NAMALWA (cell line): ENCODE measurements at places on chromosomes 2 and 18.

- DNase-seq, result no peak
Observed at GRCh38 chr2:133204421-133204820, 363.8 kb downstream of the NCKAP5 start.

DNA sequence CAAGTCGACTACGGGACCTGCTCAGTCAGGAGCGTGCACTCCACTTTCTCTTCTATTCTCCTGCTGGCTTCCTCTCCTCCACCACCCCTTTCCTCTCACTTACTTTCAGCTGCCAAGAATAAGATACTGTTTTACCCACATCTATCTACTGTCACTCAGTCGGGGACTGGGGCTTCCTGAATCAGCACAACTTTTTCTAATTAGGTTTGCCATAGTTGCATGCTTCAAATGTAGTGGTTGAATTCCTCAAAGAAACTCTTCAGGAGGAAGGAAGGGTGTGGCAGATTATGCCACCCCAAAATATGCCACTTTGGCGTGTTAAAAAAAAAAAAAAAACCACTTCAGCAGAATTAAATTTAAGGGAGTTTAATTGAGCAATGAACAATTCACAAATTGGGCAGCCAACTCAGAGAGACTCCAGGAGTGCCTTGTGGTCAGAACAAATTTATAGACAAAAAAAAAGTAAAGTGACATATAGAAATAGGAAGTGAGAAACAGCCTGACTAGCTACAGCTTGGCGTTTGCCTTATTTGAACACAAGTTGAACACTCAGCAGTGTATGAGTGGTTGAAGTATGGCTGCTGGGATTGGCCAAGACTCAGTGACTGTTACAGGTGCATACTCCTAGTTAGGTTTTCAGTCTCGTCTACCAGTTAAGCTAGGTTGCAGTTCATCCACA, 32.5 kb upstream of the RMDN2 start:
- DNase-seq, result peak; percentile 44

DNA sequence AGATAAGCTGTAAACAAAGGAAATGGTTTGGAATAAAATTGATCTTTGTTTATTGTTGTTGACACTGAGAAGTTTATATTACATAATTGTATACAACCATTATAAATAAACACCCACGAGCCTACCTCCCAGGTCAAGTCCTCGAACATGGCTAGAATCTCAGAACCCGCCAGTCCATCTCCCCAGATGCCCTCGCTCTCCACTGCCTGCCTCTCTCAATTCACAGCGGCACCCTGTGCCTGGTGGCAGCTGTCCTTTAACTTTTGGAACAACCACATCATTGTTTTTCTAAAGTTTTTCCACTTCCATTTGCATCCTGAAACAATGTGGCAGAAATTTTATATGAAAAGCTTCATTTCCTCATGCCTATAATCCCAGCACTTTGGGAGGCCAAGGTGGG, 52.2 kb upstream of the OTOS start:
- no peak for DNase-seq

DNA sequence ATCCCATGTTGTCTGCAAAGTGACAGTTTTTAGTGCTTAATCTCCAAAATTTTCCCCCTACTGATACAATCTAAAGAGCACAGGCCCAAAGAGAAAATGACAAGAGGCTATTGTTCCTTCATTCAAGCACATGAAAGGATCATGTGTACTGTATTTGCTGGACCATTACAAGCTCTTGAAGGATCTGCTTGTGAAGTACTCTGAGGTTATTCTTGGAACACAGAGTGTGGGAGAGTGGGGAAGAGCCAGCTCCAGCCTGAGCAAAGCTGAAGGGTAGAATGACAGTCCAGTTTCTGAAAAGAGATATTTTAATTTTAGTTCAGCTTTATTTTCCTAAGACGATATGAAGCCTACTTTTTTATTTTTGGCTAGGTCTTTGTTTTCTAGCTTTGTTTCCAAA, 112.2 kb downstream of the GALNT3 start:
- no peak for DNase-seq

DNA sequence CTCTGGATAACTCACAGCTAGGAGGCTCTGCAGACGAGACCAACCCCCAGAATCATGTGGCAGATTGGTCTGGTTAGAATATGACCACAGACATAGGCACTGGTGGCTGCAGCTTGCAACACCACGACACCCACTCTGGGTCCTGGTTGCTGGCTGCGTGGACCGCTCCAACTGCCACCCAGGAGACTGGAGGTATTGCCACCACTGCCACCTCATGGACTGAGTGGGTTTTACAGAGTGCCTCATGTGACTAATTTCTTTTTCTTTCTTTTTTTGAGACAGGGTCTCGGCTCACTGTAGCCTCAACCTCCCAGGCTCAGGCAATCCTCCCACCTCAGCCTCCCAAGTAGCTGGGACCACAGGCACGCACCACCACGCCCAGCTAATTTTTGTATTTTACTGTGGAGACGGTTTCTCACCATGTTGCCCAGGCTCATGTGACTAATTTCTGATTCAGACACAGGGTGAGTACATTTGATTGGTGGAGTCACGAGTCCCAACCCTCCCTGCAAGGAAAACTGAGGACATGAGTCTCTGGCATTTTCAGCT, 29.9 kb upstream of the NT5DC4 start:
- DNase-seq, result peak; percentile 76

- peak; percentile 84 for DNase-seq
Observed at GRCh38 chr18:3261373-3262233, at the start of gene MYL12B. Gene MYL12B (plus strand): TSS chr18:3262133. CDS start chr18:3272899, 10,766 bp downstream.

GRCh38 chr2:63604666-63605065, 15.9 kb downstream of the MDH1 start:
- DNase-seq, result no peak

- no peak for DNase-seq
Observed at GRCh38 chr2:11329776-11330175, 14.7 kb downstream of the ROCK2 start.

- no peak for DNase-seq
Observed at GRCh38 chr2:120631236-120631635, 104.4 kb upstream of the GLI2 start.

GRCh38 chr2:66185497-66186054, 249.3 kb upstream of the MEIS1 start:
- DNase-seq, result no peak

- no peak for DNase-seq
Observed at GRCh38 chr2:229695961-229696360, 18.4 kb downstream of the DNER start.

GRCh38 chr2:147636886-147637285, 207.9 kb upstream of the ACVR2A start:
- no peak for DNase-seq

- DNase-seq, result peak; percentile 59
Observed at GRCh38 chr2:171811245-171811628, 82.8 kb downstream of the SLC25A12 start.

- DNase-seq, result no peak
Observed at GRCh38 chr2:223121283-223121682, 69.3 kb downstream of the KCNE4 start.

DNA sequence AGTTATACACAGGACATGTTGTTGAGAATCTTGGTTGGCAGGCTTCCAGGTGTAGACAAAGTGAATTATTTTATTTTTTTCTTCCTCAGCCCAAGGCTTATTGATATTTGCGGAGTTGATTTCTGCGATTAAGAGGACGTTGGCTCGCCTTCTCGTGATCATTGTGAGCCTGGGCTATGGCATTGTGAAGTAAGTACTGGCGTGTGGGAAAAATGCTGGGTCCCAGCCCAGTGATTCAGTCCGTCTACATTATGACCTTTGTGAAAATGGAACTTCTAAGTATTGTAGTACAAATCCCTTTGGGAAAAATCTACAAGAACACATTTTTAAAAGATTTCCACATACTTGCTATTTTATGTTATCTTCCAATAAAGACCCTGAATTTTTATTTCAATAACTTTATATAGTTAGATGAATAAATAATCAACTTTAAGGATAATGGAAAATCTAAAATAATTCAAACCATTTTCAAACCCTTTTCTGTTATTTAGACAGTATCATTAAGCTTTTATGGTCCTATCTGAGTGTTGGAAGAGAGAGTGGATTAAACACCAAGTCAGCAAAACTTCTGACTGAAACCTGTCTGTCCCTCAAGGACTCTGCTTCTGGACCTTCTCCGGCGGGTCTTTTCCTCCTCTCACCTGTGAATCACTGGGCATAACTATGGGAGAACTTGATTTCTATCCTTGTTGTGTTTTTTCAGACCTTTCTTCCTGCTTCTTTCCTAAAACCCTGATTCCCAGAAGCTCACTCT, 31.0 kb downstream of the TMEM87B start:
- no peak for DNase-seq

GRCh38 chr2:234979204-234980167, 27.7 kb downstream of the SH3BP4 start:
- DNase-seq, result peak; percentile 1

- DNase-seq, result no peak
Observed at GRCh38 chr2:98769784-98770183, 38.9 kb upstream of the MGAT4A start.

- DNase-seq, result peak; percentile 46
Observed at GRCh38 chr2:96832754-96833507, 10.9 kb downstream of the ANKRD23 start.

DNA sequence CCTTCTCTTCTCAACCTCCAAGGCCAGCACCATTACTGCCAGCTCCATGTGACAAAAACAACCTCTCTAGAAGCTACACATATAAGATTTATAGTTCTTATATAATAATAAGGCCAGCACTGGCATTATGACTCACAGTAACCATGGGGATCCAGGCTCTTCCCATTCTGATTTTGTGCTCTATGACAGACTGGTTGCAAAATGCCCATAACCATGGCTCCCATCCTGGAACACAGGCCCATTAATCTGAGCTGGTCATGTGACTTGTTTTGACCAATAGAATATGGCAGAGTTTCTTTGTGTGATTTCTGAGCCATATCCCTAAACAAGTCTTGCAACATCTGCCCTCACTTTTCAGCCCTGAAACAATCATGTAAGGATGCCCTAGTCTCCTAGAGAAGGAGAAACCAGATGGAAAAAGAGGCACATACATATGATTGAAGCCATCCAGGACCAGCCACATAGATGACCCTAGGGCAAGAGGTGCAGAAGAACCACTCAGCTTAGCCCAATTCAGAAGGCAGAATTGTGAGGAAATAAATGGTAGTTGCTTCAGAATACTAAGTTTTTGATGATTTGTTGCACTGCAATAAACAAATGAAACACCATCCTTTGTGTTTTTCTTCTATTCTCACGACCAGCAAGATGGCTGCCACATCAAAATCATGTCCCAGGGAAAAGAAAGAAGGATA, 173.9 kb downstream of the SUCLG1 start:
- DNase-seq, result no peak

DNA sequence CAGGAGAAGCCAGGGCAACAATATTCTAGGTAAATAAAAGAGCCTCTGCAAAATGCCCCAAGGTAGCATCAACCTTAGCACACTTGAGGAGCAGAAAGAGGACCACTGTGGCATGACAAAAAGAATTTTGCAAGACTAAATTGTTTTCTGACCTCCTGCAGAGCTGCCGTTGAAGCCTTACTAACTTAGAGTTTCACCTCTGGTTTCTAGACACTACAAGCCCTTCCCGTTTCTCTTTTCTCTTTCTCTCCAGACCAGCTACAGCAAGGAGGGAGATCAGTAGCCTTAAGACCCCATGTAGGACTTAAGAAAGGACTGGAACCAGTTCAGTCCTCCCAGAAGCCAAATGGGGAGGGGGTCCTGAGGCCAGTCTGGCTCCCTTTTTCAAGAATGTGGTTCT, 73.3 kb upstream of the SP3 start:
- DNase-seq, result no peak

- no peak for DNase-seq
Observed at GRCh38 chr2:165198181-165198580, 5.7 kb downstream of the SCN3A start.

DNA sequence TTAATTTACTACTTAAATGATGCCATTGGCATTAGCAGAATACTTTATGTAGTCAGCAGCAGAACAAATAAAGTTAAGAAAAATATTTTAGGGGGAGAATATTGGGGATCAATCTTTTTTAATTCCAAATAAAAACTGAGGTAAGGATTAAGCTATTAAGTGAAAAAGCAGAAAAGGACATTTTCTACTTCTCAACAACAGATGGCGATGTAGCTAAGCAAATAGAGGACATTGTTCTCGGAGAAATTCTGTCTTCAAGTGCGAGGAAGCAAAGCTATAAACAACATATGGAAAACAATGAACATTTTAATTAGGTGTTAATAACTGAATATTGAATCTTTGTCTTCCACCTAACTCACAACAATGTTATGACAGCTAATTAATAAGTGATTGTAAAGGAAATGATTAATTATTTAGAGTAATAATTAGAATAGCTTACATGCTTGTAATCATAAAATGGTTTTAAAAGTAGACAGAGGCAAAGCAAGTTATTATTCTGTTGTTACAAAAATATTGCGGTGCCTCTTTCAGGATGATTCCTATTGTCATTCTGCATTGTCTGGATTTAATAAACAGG, 32.9 kb upstream of the CCDC93 start:
- DNase-seq, result peak; percentile 57

DNA sequence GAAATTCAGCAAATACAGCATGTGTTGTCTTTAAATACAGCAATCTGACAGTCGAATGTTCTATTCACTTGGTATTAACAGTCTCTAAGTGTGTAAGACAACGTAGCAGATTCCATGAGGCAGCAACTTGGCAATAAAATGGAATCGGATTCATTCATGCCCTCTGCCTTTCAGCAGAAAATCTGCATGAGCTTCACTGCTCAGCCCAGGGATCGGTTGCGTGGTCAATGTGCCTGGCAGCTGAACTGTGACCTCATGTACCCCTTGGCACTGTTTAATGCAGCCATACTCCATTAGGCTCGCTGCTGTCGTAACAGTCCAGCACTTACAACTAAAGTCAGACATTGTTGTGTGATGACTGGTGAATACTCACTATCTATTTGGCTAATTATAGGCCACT, 17.7 kb upstream of the RGPD4 start:
- no peak for DNase-seq

GRCh38 chr2:112642966-112643365, 2.8 kb upstream of the SLC20A1 start:
- no peak for DNase-seq

GRCh38 chr2:177403838-177404237, 11.3 kb downstream of the AGPS start:
- no peak for DNase-seq

GRCh38 chr2:133484784-133485183, 83.5 kb downstream of the NCKAP5 start:
- no peak for DNase-seq

- DNase-seq, result no peak
Observed at GRCh38 chr2:33958591-33958990, 359.5 kb upstream of the FAM98A start.

DNA sequence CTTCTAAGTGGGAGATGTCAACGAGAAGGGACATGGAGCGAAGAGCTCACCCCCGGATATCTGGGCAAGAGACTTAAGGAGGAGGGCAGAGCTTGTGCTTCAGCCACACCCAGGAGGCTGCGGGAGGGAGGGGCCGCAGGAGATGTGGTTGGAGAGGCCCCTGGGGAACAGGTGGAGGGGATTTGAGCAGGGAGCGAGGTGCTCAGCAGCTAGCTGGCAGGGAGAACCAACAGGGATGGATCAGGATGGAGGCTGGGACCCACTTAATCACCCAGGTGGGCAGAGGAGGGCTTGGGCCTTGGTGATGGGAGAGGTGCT, 78.3 kb downstream of the MBP start:
- DNase-seq, result peak; percentile 48
